Stimulated activated CD8-positive, alpha-beta memory T cell treated with anti-CD3 and anti-CD28 coated beads, Interleukin-7, amount 100 ng/mL, for 1 hour (primary cell): ENCODE measurements at places on chromosomes 7 and 10.
A peak's percentile ranks its signal among the peaks of the same experiment; 100 is the strongest.

- no peak for DNase-seq
Observed at GRCh38 chr7:24668927-24669635, 88.2 kb downstream of the GSDME start.

- DNase-seq = no peak
Observed at GRCh38 chr10:122699796-122700455, at the start of gene C10orf120. C10orf120 (minus strand) TSS chr10:122699846; CDS start chr10:122699790, 56 bp downstream.

DNA sequence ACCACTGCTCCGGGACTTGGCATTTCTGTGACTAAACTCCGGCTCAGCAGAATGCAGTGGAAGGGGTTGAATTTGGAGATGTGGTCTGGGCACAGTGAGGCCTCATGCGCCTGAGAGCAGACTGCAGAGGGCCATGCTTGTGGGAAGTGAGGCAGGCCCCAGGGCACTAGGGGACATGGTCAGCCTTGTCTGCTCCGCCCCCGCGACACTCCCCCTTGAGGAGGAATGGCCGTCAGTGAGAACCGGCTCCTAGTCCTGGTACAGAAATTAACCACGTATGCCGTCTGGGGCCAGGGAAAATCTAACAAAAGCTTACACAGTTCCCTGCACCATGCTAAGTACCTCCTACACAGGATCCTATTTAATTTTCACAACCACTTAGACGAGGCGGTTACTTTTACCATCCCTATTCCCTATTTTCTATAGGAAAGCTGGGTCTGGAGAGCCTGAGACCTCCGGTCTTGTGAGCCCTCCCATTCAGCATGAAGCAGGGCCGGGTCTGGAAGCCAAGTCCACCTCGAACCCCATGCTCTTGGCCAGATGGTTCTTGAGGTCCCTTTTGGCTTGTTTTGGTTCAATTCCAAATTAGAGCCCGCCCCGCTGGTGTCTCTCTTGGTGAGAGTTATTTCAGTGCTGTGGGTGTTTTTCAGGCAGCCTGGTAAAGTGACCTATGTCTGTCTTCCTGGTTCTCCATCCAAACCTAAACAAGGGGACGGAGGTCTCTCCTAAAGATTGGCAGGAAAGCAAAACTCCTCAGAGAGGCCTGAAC lies 87.7 kb upstream of the PITRM1 start:
- DNase-seq = no peak

DNA sequence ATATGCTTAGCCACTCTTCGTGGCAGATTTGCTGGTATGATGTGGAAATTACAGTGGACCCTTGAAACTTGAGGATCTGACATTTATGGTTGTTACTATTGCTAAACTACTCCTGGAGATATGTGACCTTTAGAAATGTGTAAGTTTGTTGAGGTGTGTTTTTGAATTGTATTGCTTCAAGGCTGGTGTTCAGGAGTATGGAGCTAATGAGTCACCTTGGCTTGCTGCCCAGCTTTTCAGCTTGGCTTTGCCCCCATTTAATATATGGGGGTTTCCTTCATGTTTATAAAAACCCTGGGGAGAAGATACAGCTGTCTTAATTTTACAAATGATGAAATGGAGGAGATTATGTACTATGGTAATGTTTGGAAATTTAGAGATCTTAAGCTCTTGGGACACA lies 11.6 kb downstream of the HBP1 start:
- DNase-seq = peak; percentile 45
